ENCODE measurements at places on chromosomes 12 and 14.

- DNase-seq, result no peak
These were observed 32.7 kb downstream of the TSPAN11 start for GRCh38 chr12:30959110-30959710.

- DNase-seq, result no peak
These were observed 17.5 kb downstream of the EVL start for GRCh38 chr14:100082723-100083122.

GRCh38 chr14:35369701-35370191 is 34.8 kb downstream of the NFKBIA start:
- DNase-seq, result no peak

DNA sequence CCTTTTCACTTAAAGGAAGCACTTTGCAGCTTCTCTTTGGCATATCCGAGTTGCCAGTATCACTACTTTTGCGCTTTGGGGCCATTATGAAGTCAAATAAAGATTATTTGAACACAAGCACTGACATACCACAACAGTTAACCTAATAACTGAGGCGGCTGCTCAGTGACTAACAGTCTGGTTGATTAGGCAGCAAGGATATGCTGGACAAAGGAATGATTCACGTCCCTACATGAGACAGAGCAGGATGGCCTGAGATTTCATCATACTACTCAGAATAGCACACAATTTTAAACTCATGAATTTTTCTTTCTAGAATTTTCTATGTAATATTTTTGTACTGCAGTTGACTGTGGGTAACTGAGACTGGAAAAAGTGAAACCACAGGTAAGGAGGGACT is 56.9 kb upstream of the E2F7 start:
- peak; percentile 76 for DNase-seq

DNA sequence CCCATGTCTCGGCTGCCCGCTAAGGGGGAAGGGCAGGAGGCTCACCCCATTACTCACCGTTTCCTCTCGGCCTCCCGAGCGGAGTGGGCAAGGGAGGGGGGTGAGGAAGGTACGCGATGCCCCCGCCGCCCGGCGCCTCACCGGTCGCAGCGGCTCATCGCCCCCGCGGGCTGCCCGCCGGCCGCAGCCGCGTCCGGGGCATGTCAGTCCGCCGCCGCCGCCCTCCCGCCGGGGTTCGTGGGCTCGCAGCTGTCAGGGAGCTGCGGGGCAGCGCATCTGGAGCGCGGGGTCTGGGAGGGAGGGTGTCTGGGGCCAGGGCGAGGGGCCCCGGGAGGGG is 461 bp downstream of the SLC8A3 start:
- no peak for DNase-seq

GRCh38 chr14:24674204-24674970 is 40.4 kb upstream of the GZMB start:
- DNase-seq, result no peak

- no peak for DNase-seq
These were observed 37.8 kb downstream of the RTN1 start for GRCh38 chr14:59832653-59833294.

- no peak for DNase-seq
These were observed 248.5 kb downstream of the GLT1D1 start for GRCh38 chr12:129101816-129102215.

GRCh38 chr14:25121337-25122129 is 71.6 kb upstream of the STXBP6 start:
- DNase-seq, result no peak

- DNase-seq, result no peak
These were observed 11.8 kb upstream of the KSR2 start for GRCh38 chr12:117980616-117981015.

DNA sequence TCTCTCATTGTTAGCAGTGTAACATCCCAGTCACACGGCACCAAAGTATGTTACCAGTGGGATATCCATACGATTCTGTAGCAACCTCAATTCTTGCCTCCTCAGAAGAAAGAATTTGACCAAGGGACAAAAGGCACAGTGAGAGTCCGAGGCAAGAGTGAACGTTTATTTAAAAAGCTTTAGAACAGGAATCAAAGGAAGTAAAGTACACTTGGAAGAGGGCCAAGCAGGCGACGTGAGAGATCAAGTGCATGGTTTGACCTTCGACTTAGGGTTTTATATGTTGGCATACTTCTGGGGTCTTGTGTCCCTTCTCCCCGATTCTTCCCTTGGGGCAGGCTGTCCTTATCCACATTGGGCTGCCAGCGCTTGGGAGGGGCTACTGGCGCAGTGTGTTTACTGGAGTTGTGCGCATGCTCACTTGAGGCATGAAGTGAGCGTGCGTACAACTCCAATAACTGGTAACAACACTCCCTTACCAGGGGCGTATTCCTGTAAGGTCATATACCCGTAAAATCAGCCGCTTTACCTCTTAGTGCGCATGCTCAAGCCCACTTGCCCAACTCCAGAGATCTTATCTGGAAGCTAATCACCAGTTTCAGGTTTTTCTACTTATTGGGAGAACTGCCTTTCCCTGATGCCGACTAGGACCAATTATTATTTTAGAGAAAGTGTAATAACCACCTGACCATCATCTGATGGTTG is 71.7 kb downstream of the FAR2 start:
- no peak for DNase-seq

DNA sequence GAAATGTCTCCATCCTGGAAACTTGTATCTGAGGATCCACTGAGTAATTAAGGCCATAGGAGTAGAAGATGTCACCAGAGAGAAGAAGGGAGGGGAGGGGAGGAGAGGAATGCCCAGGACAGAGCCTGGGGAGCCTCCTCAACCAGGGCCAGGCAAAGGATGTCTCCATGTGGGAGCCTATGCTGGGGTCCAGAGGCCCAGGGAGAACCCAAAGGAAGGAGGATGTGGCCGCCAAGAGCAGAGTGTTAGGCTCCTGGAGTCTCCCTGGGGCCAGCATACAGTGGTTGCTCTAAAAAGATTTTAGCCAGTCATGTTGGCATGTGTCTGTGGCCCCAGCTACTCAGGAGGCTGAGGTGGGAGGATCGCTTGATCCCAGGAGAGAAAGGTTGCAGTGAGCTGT is 92.6 kb downstream of the DICER1 start:
- DNase-seq, result no peak

DNA sequence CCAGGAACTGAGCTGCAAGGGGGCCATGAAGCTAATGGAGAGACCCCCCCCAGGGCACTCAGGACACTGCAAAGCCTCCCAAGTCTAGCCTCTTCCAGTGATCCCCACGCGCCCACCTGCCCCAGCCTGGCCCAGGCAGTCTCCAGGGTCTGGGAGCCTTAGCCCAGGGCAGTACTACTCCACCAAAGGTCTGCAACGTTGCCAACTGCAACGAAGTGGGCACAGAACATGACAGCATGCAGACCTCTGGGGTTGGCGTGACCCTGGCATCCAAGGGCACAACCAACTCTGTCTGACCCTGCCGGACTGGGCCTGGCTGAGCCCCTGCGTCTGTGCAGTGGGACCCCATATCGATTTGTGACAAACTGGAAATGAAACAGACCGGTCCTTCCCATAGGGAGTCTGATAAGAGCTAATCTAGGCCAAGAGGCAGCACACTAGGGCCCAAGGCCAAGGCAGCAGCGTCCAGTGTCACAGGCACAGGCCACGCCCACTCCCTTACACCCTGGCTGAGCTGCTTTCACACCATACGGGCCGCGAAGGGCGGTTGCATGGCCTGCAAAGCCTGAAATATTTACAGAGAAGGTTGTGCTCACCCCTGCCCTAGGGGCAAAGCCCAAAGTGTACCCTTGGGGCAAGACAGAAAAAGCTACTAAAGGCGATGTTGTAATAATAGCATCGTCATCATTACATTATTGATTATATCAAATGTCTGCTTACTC is 76.7 kb downstream of the NCOR2 start:
- DNase-seq, result no peak

DNA sequence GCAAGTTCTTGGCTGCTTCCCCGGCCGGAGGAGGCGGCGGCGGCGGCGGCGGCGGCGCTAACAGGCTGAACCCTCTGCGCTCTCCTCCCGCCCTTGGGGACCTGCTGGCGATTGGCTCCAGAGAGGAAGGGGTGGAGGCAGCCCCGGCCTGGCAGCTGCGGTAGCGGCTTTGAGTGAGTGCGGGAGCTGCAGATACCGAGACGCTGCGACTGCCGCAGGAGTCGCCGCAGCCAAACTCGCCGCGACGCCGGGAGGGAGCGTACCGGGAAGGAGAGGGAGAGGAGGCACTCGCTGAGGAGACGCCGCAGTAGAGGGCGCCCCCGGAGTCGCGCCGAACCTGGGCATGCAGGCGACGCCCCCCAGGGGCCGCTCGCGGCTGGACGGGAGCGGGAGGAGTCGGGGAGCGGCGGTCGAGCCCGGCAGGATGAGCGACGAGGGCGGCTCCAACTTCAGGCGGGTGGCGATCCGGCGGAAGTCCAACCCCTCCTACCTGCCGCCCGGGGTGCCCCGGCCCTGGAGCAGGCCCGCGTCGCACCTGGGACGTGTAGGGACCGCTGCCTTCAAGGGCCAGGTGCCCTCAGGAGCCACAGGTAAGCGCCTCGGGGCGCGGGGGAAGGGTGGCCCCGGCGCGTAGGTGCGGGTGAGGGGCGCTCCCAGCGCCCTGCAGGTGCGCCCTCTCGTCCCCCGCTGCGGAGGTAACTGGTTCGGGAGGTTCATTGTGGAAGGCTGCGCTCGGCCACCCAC is at the start of gene FGD4:
TSS of gene FGD4 (plus strand) at position 189 of the 744 bp plus-strand sequence.
- DNase-seq, result peak; percentile 13

DNA sequence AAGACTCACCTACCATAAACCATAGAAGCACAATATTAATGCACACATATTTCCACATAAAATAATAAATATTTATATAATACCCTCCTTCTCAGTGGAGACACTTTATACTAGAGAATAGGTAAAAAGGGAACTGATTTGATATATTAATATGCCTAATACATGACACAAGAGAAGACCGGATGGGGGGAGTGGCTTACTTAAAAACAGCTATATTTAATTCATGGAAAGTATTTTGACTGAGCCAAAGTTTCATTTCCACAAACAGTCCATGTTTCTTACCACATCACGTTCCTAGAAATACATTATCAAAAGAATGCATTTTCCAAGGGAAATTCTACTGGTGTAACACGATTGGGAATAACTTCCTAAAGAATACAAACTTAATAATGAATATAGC is 63.4 kb downstream of the ITPR2 start:
- no peak for DNase-seq

GRCh38 chr14:30221546-30221945 is 293.9 kb upstream of the PRKD1 start:
- no peak for DNase-seq

DNA sequence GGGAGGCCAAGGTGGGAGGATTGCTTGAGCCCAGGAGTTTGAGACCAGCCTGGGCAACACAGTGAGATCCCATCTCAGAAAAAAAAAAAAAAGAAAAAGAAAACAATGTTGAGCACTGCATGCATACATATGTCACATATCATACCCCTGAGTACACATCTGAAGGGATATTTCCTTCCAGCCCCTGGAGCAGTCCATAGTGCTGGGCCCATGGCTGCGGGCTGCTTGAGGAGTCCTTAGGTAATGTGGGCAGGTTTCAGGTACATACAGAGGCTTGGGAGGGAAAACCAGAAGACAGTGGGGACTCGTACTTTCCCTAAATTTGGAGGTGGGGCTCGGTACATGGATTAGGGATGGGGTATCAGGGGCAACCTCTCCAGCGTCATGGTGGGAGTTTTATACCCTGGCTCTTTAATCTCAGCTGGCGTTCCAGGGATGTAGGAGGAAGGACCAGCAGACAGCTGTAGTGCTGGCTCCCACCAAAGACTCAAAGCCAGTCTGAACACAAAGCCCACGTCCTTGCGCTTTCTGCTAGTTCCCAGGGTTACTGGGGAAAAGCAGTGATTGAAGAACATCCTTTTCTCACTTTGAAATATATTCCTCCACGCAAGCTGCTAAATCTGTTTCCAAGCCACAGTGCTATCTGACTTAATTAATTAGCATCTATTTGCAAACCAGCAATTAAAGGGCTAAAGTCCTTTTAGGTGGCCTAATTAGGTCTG is 5.2 kb downstream of the OTUB2 start:
- no peak for DNase-seq

DNA sequence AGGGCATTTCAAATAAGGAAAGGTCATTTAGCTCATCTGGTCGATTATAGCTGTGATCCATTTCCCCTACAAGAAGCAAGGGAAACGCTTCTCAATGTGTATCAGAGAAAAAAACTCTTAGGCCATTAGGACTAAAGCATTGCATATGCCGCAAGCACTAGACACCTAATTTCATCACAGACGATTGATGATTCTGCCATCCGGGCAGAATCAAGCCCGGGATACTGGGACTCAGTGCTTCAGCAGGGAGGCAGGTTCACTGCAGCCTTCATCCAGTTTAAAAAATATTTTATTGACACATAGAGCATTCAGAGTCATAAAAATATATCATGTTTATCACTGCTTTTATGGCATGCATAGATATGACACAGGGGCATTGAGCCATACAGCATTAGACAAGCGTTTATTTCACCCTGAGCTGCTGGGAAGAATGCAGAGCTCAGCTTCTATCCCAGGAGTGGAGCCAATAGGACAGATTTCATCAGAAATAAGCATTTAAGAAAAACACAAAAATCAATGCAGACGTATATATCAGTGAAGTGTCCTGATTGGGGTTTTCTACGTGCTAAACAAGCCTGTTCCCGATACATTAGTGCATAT is 806.9 kb downstream of the GALC start:
- DNase-seq, result no peak

- DNase-seq, result no peak
These were observed 157.3 kb upstream of the DDHD1 start for GRCh38 chr14:53310412-53310811.

Measured in AG04450 (cell line).